ENCODE measurements at places on chromosomes 3 and 15.

- DNase-seq: no peak
Observed at GRCh38 chr3:141905129-141905528, 28.7 kb downstream of the ATP1B3 start.

GRCh38 chr3:101638261-101638745 is 38.6 kb downstream of the ZBTB11 start:
- no peak for DNase-seq

- no peak for DNase-seq
Observed at GRCh38 chr3:35648347-35648746, 9.0 kb downstream of the ARPP21 start.

DNA sequence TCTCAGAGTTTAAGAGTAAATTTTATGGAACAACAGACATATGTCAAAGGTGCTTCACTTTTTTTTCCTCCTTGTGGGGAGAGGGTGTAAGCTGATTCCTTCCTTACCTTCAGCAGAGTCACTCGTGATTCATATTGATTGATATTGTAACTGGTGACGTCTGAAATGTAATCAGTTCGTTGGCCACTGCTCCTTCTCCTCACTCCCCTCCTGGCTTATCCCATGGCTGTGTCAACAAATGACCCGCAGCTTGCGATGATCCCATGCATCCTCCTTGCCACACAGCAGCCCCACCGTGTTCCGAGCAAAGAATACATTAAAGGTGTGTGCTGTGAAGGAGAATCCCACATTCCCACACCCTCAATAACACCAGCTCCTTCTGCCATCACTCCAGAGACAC is 7.3 kb downstream of the MGLL start:
- DNase-seq: no peak

- no peak for DNase-seq
Observed at GRCh38 chr3:141356046-141356445, 12.3 kb upstream of the ZBTB38 start.

GRCh38 chr3:26105261-26105660 is 315.4 kb downstream of the OXSM start:
- no peak for DNase-seq

Measured in NCI-H748 treated with DMSO at 0.1 percent for 48 hours (cell line).